Left ventricle myocardium inferior (tissue), 1 donor: ENCODE measurements at places on chromosomes 4 and X. TPM values are rescaled to one million over a fixed set of nuclear protein-coding genes. Genes with fewer than 3 reads are reported as not detected.
A peak's percentile ranks its signal among the peaks of the same experiment; 100 is the strongest.

- no peak for DNase-seq
- no peaks in the 10 kb centered on the region for H3K36me3 ChIP-seq
- no peaks in the 10 kb centered on the region for H3K4me1 ChIP-seq
- H3K4me3 ChIP-seq = no peak overlapping the region
- no peaks in the 10 kb centered on the region for H3K27me3 ChIP-seq
Measured at GRCh38 chr4:168150420-168151050, 58.2 kb downstream of the ANXA10 start.

MAGEA8 gene
- total RNA-seq = not detected

DNA sequence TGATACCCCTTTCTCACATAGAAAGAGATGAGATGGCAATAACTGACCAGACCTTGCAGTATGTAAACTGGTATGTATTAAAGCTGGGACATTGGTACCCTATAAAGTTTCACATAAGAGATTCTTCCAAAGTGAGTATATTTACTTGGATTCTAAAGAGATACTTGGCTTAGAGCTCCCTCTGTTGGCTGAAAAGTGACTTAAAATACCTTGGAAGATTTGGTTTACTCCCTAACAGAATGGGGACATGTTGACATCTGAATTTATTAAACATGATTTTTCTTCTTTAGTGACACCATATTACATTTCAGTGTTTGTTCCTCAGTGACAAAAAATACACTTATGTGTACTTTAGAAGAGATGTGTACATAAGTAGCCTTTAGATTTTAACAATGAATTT, 47.9 kb upstream of the RGN start:
- no peak for DNase-seq
- H3K27ac ChIP-seq = no peak overlapping the region
- no peaks in the 10 kb centered on the region for H3K4me1 ChIP-seq
- H3K27me3 ChIP-seq = no peaks in the 10 kb centered on the region
- no peak overlapping the region for H3K4me3 ChIP-seq
- H3K36me3 ChIP-seq = no peaks in the 10 kb centered on the region

F9 gene
- not detected for total RNA-seq

ELK1 gene
- total RNA-seq = 21.3 TPM

- H3K27ac ChIP-seq = no peak overlapping the region
- H3K27me3 ChIP-seq = no peaks in the 10 kb centered on the region
Measured at GRCh38 chr4:83315341-83315870, 19.2 kb downstream of the HPSE start.

CTAG2 gene
- not detected for total RNA-seq

DNA sequence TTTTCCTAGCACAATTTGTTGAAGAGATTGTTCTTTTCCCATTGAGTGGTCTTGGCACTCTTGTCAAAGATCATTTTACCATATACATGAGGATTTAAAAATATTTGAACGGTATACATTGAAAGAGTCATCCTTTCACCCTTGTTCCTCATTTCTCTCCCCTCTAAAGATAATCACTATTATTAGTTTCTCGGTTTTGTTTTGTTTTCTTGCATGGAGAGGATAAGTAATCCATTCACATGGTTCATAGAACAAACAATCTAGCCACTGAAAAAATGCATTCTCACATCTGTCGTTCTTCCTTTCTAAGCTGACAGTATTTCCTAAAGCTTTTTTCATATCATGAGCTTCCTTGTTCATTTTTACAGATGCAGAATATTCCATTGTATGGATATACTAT, 39.2 kb upstream of the MSMO1 start:
- H3K4me3 ChIP-seq = no peak overlapping the region
- no peaks in the 10 kb centered on the region for H3K27me3 ChIP-seq
- H3K36me3 ChIP-seq = peaks cover 10% of the 10 kb centered on the region
- no peaks in the 10 kb centered on the region for H3K4me1 ChIP-seq
- DNase-seq = no peak

DNA sequence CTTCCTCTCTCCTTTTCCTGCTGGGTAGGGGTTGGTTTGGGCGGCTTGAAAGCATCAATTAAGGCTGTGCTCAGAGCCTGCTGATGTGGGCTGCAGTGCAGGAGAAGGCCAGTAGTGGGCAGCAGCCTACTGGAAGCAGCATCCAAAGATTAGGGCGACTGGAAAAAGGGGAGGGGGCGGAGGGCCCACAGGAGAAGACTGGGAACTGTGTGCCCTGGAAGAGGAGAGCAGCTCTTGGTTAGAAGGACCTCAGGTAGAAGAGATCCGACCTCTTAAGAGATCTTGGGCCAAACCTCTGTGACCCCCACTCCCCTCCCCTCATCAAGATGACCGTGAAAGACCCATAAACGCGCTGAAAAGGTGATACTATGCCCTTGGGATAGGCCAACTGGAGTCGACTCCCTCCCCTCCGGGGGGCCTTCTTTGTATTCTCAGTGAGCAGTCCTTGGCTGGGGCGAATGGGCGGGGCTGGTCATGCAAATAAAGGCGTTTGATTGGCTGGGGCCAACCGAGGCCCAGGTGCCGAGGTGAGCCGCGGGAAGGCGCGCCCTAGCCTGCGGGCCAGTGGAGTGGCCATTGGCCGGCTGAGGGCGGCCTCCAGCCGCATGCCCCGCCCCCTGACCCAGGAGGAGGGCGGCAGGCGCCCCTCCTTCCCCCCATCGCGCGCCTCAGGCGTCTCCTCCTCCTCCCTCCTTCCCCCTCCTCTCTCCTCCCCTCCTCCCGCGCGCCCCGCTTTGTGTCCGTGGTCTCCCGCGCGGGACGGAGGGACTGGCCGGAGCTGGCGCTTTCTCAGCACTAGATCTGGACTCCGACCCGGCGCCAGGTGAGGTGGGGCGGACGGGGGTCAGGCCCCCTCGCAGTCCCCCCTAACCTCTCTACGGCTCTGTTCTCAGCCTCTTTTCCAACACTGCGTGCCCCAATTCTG, 10.1 kb downstream of the DLG3 start:
- peak; percentile 71 for DNase-seq
- H3K4me3 ChIP-seq = peak overlapping the region; percentile 67
- no peaks in the 10 kb centered on the region for H3K27me3 ChIP-seq
- peaks cover 8% of the 10 kb centered on the region for H3K4me1 ChIP-seq
- no peaks in the 10 kb centered on the region for H3K36me3 ChIP-seq

- no peak for DNase-seq
- peaks cover 54% of the 10 kb centered on the region for H3K4me1 ChIP-seq
- H3K36me3 ChIP-seq = no peaks in the 10 kb centered on the region
- H3K27ac ChIP-seq = no peak overlapping the region
Measured at GRCh38 chr4:99028187-99028586, 32.7 kb downstream of the METAP1 start.

DNA sequence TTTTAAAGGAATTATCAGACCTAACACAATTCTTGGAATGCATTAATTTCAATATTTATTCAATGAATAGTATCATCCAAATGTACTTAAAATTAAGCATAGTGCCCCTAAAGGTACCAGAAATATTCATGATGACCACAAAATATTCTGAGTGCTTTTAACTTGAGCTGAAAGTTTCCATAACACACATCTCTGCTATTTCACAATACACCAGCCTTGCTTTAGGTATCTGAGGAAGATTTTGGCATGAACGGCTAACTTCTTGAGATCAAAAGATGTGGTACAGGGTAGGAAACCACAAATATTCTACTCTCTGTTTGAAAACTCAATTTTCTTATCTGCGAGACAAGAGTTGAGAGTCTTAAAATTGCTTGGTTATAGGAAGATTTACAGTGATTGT, 538.3 kb upstream of the PCDH7 start:
- no peak for DNase-seq
- H3K36me3 ChIP-seq = no peaks in the 10 kb centered on the region
- H3K4me3 ChIP-seq = no peak overlapping the region
- H3K27me3 ChIP-seq = no peaks in the 10 kb centered on the region
- H3K27ac ChIP-seq = no peak overlapping the region
- no peaks in the 10 kb centered on the region for H3K4me1 ChIP-seq

PARM1 gene
- total RNA-seq = 90.7 TPM

MAEA gene
- 49.5 TPM for total RNA-seq

RAB40AL gene
- not detected for total RNA-seq

TLR6 gene
- total RNA-seq = 0.71 TPM

GRCh38 chr4:125727931-125728330, 413.2 kb downstream of the FAT4 start:
- DNase-seq = no peak
- no peaks in the 10 kb centered on the region for H3K27me3 ChIP-seq
- H3K27ac ChIP-seq = no peak overlapping the region
- H3K36me3 ChIP-seq = no peaks in the 10 kb centered on the region
- no peaks in the 10 kb centered on the region for H3K4me1 ChIP-seq
- no peak overlapping the region for H3K4me3 ChIP-seq

- no peak overlapping the region for H3K4me3 ChIP-seq
- H3K4me1 ChIP-seq = no peaks in the 10 kb centered on the region
- H3K27ac ChIP-seq = no peak overlapping the region
- no peak for DNase-seq
- H3K36me3 ChIP-seq = no peaks in the 10 kb centered on the region
Measured at GRCh38 chrX:46279214-46279924, 265.9 kb downstream of the ZNF674 start.

DNA sequence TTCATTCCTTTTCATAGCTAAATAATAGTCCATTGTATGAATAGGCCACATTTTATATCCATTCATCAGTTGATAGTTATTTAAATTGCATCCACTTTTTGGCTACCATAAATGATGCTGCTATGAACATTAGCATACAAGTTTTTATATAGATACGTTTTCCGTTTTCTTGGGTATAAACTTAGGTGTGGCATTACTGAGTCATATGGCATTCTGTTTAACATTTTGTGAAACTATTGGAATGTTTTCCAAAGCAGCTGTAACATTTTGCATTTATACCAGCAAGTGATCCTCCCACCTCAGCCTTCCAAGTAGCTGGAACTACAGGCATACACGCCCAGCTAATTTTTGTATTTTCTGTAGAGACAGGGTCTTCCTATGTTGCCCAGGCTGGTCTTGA, 26.3 kb downstream of the CLDN2 start:
- H3K36me3 ChIP-seq = peaks cover 12% of the 10 kb centered on the region
- H3K27me3 ChIP-seq = no peaks in the 10 kb centered on the region
- H3K27ac ChIP-seq = no peak overlapping the region
- DNase-seq = no peak
- H3K4me3 ChIP-seq = no peak overlapping the region
- H3K4me1 ChIP-seq = no peaks in the 10 kb centered on the region

LANCL3 gene
- 0.27 TPM for total RNA-seq

MFSD8 gene
- 12.3 TPM for total RNA-seq

GRCh38 chr4:72984351-72984750, 85.2 kb downstream of the COX18 start:
- H3K27me3 ChIP-seq = no peaks in the 10 kb centered on the region
- H3K4me3 ChIP-seq = no peak overlapping the region
- no peak overlapping the region for H3K27ac ChIP-seq
- no peaks in the 10 kb centered on the region for H3K36me3 ChIP-seq

- peak overlapping the region; percentile 30 for H3K4me3 ChIP-seq
- no peaks in the 10 kb centered on the region for H3K36me3 ChIP-seq
- H3K27ac ChIP-seq = peak overlapping the region; percentile 59
- DNase-seq = no peak
Measured at GRCh38 chrX:33194876-33195433, 16.4 kb downstream of the DMD start.

DNA sequence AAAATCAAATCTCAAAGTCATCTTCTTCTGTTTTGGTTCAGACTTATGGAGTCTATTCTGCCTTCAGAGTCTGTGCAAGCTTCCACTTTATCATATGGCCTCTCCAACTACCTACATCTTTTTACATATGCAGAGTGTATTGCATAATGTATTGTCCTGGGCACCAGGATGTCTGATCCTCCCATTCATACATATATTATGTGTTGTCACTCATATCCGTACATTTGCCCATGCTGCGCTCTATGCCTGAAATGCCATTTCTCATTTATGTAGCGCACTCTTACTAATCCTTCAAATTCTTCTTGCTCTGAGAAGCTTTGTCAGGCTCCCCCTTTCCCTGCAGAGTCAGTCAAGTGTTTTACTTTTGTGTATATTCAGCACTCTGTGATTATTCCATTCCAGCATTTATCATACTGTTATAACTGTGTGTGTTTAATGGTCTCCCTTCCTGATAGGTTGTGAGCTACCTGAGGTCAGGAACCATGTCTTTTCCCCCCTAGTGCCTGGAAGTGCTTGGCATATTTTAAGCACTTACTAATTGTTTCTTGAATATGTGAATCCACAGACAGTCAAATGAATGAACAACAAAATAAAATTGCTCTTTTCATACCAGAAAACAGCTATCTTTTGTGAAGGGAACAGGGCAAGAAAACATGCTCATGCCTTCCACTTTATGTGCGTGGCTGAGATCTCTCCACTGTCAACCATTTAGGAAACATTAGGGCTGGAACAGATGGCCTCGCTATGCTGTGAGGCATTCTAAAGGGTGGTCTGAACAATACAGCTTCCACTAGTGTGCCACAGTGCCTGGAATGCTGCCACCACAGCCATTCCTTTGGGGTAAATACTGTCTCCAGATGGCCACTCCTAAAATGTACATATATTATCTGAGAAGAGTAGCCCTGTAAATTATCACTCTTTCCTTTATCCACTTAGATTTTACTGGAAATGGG, 81.8 kb downstream of the GLUD2 start:
- H3K4me3 ChIP-seq = no peak overlapping the region
- no peaks in the 10 kb centered on the region for H3K4me1 ChIP-seq
- H3K27me3 ChIP-seq = no peaks in the 10 kb centered on the region

ATP1B4 gene
- 1.8 TPM for total RNA-seq

TBC1D1 gene
- total RNA-seq = 129 TPM

SMIM10L2A gene
- 0.82 TPM for total RNA-seq

- H3K4me1 ChIP-seq = no peaks in the 10 kb centered on the region
- no peak overlapping the region for H3K27ac ChIP-seq
- no peaks in the 10 kb centered on the region for H3K36me3 ChIP-seq
- H3K4me3 ChIP-seq = no peak overlapping the region
Measured at GRCh38 chr4:103753868-103754653, 34.3 kb upstream of the TACR3 start.

DNA sequence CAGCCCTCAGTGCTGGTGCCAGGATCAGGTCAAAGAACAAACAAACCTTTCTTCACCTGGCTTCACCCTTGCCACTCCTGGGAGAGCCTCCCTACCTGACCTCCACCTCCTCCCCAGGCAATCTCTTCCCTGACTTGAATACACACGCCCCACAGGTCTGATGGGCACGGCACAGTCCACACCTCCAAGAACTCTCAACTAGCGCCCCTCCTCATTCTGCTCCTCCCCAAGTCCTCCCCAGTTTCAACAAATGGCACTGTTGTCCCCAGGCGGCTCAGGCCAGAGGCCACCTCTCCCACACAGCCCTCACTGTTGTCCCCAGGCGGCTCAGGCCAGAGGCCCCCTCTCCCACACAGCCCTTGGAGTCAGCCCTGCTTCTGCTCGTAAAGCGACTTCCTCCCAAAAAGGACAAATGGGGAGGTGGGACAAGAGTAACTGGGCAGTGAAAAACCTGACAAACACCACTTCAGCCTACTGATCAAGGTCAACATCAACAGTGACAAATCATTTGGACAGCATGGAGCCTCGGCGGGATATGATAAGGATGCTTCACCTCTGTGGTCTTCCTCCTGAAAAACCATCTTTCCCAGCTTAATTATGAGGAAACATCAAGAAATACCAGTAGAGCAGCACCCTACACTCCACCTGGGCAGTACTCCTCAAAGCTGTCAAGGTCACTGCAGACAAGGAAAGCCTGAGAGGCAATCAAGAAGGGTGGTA, 2.9 kb downstream of the LETM1 start:
- peaks cover 76% of the 10 kb centered on the region for H3K4me1 ChIP-seq
- H3K36me3 ChIP-seq = peaks cover 7% of the 10 kb centered on the region
- H3K27ac ChIP-seq = peak overlapping the region; percentile 5
